RPMI7951 (cell line): ENCODE measurements at places on chromosomes 11 and 22.
A peak's percentile ranks its signal among the peaks of the same experiment; 100 is the strongest.

DNA sequence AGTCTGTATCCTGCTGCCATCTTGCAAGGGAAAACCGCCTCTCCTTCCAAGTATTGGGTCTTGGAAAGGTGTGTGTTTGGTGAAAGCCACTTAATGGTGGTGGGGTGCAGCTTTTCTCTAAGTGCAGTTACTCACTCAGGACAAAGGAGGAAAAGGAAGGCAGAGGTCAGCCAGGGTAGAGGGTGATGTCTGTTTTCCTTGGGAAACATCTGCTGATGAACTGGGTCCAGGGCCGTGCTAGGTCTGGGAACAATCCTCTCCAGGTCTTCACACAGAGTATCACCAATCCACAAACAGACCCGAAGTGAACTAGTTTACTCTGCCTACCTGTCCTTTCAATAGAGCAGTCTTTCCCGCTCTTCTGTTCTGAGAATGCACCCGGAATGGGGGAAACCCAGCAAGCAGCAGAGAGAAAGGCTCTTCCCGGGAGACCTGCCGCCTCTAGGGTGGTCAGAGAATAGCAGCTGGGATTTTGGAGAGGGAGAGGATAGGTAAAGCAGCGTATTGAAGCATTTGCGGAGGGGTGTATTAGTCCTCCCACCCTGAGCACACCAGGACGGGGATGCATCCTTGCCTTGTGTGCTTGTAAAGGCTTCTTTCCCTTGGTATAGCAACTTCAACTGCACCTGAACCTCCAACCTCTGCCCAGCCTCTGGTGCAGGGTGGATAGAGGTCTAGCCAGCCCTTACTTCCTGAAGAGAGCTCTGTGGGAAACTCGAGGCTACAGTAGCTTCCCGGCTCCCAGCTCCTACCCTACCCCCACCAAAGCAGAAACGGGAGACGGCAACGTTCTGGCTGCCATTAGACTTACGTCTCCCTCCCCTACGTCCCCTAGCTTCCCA is 20.7 kb downstream of the LHFPL7 start:
- no peak for DNase-seq

GRCh38 chr11:94303966-94304958 is at the start of gene IZUMO1R:
Gene IZUMO1R (plus strand): TSS chr11:94304580. CDS start chr11:94305637, 1,057 bp downstream.
- DNase-seq: no peak

GRCh38 chr11:109864151-109864661 is 229.0 kb upstream of the ZC3H12C start:
- DNase-seq: peak; percentile 72

DNA sequence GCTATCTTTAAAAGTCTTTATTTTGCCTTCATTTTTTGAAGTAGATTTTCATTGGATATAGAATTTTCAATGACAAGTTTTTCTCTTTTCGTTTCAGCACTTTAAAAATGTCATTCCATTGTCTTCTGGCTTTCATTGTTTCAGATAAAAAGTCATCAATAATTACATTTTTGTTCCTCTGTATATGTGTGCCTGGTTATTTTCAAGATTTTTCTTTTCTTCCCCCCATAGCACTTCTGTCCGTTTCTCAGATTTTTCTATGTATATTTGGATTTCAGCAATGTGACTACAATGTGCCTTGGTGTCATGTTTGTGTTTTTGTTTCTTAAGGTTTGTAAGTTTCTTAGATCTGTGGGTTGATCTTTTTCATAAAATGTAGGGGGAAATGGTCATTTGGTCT is 66.3 kb upstream of the HSD17B12 start:
- no peak for DNase-seq

GRCh38 chr22:21055880-21056319 is 10.2 kb downstream of the LRRC74B start:
- no peak for DNase-seq

- peak; percentile 26 for DNase-seq
These were observed 1.3 kb upstream of the PVALB start for GRCh38 chr22:36818010-36818642.
